ENCODE measurements at places on chromosomes 4 and X. TPM values are rescaled to one million over a fixed set of nuclear protein-coding genes. Genes with fewer than 3 reads are reported as not detected.
A peak's percentile ranks its signal among the peaks of the same experiment; 100 is the strongest.

- DNase-seq = no peak
These were observed 208.1 kb downstream of the FBXW7 start for GRCh38 chr4:152327606-152328453.

- no peak for DNase-seq
These were observed 5.1 kb downstream of the BGN start for GRCh38 chrX:153499876-153500275.

DNA sequence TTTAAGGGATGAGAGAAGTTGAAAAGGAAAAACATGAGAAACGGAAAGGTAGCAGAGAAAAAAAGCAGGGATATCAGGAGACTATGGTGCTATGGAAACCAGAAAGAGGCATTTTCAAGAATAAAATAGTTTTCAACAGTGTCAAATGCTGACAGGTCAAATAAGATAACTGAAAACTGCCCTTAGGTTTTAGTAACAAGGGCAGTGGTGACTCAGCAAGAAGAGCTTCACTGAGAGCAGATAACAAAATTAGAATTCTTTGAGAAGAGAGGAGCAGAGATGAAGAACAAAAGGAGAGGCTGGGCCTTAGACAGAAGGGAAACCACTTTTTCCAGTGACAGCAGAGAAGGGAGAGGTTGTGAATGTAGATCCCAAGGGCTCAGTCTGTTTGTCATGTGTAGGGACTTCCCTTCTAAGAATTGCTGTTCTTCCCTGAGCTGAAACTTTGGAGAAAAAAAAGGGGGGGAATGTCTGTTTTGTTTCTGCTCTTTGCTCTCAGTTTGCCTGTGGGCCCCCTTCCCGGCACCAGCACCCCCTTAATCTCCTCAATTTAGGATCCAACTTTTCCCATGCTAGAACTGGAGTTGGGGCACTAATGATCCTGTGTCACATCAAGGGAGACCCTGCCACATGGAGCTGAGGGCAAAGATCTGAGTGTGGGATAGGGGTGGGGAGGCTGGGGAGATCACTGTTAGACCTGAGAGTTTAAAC, 26.8 kb upstream of the MAGEA10 start:
- no peak for DNase-seq

DNA sequence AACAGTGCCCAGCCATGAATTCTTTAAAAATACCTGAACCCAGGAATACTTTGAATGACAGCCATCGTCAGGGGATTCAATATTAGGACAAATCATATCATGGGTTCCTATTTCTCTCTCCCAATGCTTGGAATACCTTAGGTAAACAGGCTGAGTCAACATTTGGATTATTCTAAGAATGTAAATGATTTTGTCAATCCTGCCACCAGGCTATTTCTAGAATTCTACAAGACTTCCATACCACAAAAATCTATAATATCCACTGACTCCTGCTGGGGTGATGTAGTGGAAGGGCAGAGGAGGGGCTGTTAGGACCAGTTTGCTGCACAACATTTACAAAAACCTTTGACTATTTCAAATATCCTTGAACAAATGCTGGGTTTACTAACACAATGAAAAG, 65.2 kb downstream of the IGFBP7 start:
- no peak for DNase-seq

GRCh38 chr4:70197842-70198241, 2.3 kb downstream of the ODAM start:
- DNase-seq = no peak

GRCh38 chrX:54063361-54063760, 19.1 kb upstream of the PHF8 start:
- DNase-seq = no peak

- peak; percentile 89 for DNase-seq
These were observed 88.2 kb upstream of the STS start for GRCh38 chrX:7059214-7059838.

DNA sequence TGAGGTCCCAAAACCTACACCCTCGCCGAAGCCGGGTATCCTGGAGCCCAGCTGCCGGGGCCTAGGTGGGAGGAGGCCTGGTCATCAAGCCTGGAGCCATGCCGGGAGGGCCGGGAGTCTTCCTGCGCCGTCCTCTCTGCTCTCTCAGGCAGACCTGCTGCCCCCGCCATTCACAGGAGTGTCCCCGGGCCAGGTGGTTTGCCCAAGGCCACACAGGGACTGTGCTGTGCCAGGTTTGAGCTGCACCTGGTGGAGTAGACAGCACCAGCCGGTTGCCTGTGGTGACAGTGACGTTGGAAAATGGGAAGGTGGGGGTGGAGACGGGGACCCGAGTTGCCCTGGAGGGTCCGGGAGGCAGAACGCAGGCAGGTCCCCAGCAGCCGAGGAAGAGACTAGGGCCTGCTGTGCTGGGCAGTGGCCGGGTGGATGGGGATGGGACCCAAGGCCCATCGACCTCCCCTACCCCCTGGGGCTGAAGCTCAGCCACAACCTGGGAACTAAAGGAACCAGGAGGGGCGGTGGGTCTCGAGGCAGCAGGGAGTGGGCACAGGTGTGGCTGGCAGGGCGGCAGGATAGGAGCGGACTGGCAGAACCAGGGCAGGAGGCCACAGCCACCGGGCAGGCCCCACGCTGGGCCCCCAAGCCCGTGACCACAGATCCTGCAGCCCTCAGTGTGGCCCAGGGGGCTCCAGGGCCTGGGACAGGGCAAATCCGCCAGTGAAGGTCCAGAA, 9.5 kb downstream of the DOK7 start:
- no peak for DNase-seq

GRCh38 chr4:20127626-20128025, 124.1 kb upstream of the SLIT2 start:
- no peak for DNase-seq

GRCh38 chr4:182201871-182202270, 41.3 kb upstream of the TENM3 start:
- DNase-seq = no peak

GRCh38 chr4:100177126-100177525, 13.1 kb downstream of the DDIT4L start:
- no peak for DNase-seq

GRCh38 chr4:37948542-37948941, 11.7 kb upstream of the PTTG2 start:
- peak; percentile 13 for DNase-seq

DNA sequence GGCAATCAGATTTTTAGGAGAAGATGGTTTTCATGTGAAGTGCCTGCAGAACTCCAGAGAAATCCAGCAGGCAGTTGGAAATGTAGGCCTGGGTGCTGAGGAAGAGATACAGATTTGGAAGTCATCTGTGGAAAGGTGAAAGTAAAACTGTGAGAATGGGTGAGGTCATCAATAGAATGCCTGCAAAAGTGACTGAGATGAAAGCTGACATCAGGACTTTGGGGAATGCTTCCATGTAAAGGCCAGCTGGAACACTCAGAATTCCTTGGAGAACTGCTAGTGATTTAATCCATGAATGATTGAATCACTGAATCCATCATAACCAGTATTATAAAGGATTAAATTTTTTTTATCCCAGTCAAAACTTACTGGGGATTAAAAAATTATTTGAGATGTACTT, 124.5 kb upstream of the GIMD1 start:
- DNase-seq = no peak

GRCh38 chr4:33715841-33716395, 2528.4 kb downstream of the ARAP2 start:
- DNase-seq = no peak

DNA sequence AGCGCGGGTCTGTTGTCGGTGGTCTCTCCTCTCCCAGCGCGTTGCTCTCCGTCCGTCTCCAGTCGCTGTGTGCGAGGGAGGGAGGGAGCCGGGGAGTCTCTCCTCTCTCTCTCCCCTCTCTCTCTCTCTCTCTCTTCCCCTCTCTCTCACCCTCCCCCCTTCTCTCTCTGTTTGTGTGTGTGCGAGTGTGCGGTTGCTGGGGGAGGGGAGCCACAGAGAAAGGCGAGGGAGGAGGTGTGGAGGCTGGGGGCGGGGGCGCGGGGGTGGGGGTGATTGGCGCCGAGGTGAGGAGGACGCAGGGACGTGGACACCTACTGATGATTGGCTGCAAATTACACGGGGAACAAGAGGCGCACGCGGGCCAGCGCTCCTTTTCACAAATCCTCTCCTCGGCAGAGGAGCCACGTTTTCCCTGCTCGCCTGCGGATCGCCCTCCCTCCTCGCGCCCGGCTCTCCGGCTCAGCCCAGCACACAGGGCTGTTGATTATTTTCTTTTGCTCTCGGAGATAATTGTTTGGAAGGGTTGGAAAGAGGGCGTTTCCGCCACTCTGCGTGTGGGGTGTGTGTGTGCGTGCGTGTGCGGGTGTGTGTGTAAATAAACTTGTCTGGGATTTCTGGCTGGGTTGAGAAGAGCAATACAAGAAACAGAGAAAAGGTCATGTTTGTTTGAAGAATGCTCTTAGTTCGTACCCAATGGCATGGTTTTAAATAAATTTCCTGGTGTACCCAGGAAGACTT, at the start of gene CXXC4:
Gene CXXC4, minus strand, starts transcription at position 73 of the 738 bp plus-strand sequence. CDS start 3,092 bp downstream, outside the sequence.
- DNase-seq = no peak

GRCh38 chr4:804804-805203, 21.1 kb downstream of the CPLX1 start:
- no peak for DNase-seq

GRCh38 chr4:173044340-173044739, 124.3 kb upstream of the GALNT7 start:
- no peak for DNase-seq

- no peak for DNase-seq
These were observed 42.4 kb downstream of the NAT8L start for GRCh38 chr4:2101346-2102044.

GRCh38 chr4:80367737-80368136, 32.2 kb downstream of the CFAP299 start:
- DNase-seq = no peak

GRCh38 chr4:15729910-15730533, 27.2 kb downstream of the BST1 start:
- peak; percentile 2 for DNase-seq

GRCh38 chr4:138320831-138321230, 78.7 kb upstream of the SLC7A11 start:
- DNase-seq = no peak

GRCh38 chr4:39814403-39815185, 116.7 kb downstream of the UBE2K start:
- DNase-seq = no peak

GRCh38 chr4:136810626-136811025, 721.7 kb downstream of the PCDH18 start:
- DNase-seq = no peak

- no peak for DNase-seq
These were observed 9.6 kb downstream of the NBDY start for GRCh38 chrX:56738670-56739069.

GRCh38 chrX:153782313-153782712, 1.5 kb downstream of the SRPK3 start:
- DNase-seq = no peak

DNA sequence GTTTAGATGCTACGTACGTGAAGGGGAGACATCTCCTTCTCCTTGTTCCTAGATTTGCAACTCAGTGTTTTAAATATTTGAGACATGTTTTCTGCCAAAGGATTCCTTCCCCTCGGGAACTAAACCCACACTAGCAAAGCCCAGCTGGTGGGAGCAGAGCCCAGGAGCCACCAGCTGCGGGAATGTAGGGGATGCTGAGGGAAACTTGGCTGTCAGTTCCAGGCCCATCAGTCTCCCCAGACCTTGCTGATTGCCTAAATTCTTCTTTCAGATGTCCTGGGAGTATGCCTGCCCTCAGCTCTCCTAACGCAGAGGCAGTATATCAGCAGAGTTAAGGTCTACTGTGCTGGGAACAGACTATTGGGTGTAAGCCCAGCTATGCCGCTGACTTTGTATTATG, 630.0 kb upstream of the TENM3 start:
- DNase-seq = no peak

DNA sequence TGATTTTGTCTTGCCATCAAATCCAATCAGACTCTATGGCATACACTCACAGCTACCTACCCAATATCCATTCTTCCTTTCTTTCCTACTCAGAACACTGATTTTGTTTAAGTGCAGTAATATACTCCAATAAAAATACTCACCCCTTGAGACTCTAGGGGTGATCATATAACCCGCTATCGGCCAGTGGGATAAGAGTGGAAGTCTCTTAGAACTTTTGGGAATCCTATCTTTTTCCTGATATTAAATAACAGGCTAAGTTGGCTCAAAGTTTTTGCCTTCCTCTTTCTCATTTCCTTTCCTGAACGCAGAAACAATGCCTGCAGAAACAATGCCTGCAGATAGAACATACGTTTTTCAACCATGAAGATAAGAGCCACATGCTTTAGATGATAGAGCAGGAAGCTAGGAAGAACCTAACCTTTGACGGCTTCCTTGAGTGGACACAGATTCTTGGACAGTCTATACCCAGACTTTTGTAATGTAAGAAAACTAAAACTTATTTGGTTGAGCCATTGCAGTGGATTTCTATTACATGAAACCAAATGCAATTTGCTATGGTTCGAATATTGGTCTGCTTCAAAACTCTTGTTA, 373.8 kb downstream of the STIM2 start:
- DNase-seq = no peak

DNA sequence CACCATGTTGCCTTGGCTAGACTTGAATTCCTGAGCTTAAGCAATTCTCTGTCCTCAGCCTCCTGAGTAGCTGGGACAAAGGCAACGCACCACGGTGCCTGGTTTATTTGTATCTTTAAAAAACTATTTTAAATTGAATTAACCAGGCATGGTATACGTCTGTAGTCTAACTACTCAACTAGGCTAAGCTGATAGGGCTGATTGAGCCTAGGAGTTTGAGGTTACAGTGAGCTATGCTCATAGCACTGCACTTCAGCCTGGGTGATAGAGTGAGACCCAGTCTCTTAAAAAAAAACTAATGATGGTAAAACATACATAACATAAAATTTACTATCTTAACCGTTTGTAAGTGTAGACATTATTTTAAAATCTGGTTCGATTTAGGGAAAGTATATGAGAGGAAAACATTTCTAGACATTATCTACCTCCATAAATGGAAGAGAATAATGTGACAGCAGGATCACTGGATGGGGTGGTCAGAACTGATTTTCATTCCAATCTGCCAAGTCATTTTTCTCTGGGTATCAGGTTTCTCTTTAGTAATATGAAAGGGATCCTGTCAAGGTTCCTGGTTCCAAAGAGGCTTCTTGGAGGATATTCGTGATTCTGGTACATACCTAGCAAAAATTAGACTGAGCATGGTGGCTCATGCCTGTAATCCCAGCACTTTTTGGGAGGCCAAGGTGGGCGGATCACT, 8.7 kb upstream of the ITGB1BP2 start:
- DNase-seq = no peak

PDLIM3 gene
- not detected for total RNA-seq

MAP7D3 gene
- 11.3 TPM for total RNA-seq

ARHGEF6 gene
- total RNA-seq = 18.9 TPM

GLRB gene
- not detected for total RNA-seq

HSFX1 gene
- 0.35 TPM for total RNA-seq

HTRA3 gene
- 0.08 TPM for total RNA-seq

HEPH gene
- total RNA-seq = 0.35 TPM

BCLAF3 gene
- 3.9 TPM for total RNA-seq

PRDM8 gene
- total RNA-seq = 1.6 TPM

UCP1 gene
- total RNA-seq = not detected

TRAM1L1 gene
- not detected for total RNA-seq

AFF2 gene
- not detected for total RNA-seq

FGFR3 gene
- 0.33 TPM for total RNA-seq

CC2D2A gene
- 0.67 TPM for total RNA-seq

ZNF732 gene
- not detected for total RNA-seq

SYP gene
- 0.49 TPM for total RNA-seq

VCX3A gene
- not detected for total RNA-seq

SLC25A43 gene
- total RNA-seq = 7.9 TPM

NHS gene
- total RNA-seq = not detected

IL2 gene
- 0.66 TPM for total RNA-seq

P2RY8 gene
- 61.3 TPM for total RNA-seq

FDCSP gene
- total RNA-seq = not detected

LPAR4 gene
- total RNA-seq = not detected

PNMA6E gene
- not detected for total RNA-seq

EPGN gene
- total RNA-seq = not detected

BEX1 gene
- total RNA-seq = not detected

AMBN gene
- not detected for total RNA-seq
